ENCODE measurements at places on chromosomes 7 and 10.

DNA sequence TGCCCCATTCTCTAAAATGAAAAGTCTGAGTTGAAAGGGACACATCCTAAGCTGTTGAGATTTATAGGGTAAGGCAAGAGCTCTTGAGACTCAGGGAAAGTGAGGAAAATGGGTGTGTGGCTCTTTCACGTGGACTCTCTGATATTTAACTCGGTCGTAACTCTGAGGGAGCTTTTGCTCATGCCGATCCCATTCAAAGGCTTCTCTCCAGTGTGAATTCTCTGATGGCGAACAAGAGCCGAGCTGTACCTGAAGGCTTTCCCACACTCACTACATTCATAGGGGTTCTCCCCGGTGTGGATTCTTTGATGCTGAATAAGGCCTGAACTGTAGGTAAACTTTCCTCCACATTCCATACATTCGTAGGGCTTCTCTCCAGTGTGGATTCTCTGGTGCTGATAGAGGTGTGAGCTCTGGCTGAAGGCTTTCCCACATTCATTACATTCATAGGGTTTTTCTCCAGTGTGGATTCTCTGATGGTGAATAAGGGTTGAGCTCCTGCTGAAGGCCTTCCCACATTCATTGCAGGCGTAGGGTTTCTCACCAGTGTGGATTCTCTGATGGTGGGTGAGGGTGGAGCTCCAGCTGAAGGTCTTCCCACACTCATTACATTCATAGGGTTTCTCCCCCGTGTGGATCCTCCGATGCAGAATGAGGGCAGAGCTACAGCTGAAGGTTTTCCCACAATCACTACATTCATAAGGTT is 10.4 kb downstream of the ZNF3 start:
- DNase-seq, result no peak

DNA sequence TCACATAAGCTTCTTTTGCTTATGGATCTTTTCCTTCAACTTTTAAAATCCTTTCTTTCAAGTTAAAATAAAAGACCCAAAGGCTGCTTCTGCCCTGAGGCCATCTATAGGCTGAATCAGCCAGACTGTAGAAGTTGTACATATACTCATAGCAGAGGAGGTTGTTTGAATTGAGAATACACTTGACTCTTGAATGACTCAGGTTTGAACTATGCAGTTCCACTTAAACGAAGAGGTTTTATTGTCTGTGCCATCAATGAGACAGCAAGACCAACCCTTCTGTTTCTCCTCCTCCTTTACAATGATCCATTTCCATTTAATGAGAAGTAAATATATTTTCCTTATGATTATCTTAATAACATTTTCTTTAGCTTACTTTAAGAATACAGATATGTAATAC is 5.8 kb downstream of the ZNF365 start:
- no peak for DNase-seq

- DNase-seq, result no peak
These were observed 596.4 kb upstream of the GHITM start for GRCh38 chr10:83542774-83543411.

GRCh38 chr10:82737549-82737948 is 862.6 kb downstream of the NRG3 start:
- no peak for DNase-seq

Measured in activated CD8-positive, alpha-beta memory T cell treated with anti-CD3 and anti-CD28 coated beads for 48 hours (primary cell).